Upper lobe of left lung (tissue), 6 donors: ENCODE measurements at places on chromosomes 11 and 22. TPM values are rescaled to one million over a fixed set of nuclear protein-coding genes. Genes with fewer than 3 reads are reported as not detected.
A peak's percentile ranks its signal among the peaks of the same experiment; 100 is the strongest.

GRCh38 chr22:48951836-48952235, 875.8 kb downstream of the BRD1 start:
- no peaks in the 10 kb centered on the region for H3K4me1 ChIP-seq
- no peaks in the 10 kb centered on the region for H3K36me3 ChIP-seq
- no peak overlapping the region for H3K4me3 ChIP-seq
- no peaks in the 10 kb centered on the region for H3K27me3 ChIP-seq
- peak; percentile 17 for DNase-seq

DNA sequence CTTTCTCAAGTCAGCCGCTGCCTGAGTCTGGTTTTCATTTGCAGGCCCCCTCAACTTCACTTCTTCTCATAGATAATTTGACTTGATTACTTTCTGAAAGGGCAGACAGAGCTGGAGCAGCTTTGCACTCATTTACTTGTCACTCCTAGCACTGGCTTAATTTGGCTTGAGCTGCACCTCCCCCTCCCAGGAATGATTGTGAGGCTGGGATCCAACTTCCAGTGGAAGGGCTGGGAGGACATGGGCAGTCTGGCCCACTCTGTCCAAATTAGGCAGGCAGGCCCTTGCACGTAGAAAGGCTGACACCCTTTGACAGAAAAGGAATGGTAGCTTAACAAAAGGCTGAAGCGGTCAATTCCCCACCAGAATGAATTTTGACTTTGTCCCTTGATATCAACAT, 453.9 kb downstream of the ETS1 start:
- DNase-seq = no peak
- no peak overlapping the region for H3K4me3 ChIP-seq
- no peak overlapping the region for H3K27ac ChIP-seq

DNA sequence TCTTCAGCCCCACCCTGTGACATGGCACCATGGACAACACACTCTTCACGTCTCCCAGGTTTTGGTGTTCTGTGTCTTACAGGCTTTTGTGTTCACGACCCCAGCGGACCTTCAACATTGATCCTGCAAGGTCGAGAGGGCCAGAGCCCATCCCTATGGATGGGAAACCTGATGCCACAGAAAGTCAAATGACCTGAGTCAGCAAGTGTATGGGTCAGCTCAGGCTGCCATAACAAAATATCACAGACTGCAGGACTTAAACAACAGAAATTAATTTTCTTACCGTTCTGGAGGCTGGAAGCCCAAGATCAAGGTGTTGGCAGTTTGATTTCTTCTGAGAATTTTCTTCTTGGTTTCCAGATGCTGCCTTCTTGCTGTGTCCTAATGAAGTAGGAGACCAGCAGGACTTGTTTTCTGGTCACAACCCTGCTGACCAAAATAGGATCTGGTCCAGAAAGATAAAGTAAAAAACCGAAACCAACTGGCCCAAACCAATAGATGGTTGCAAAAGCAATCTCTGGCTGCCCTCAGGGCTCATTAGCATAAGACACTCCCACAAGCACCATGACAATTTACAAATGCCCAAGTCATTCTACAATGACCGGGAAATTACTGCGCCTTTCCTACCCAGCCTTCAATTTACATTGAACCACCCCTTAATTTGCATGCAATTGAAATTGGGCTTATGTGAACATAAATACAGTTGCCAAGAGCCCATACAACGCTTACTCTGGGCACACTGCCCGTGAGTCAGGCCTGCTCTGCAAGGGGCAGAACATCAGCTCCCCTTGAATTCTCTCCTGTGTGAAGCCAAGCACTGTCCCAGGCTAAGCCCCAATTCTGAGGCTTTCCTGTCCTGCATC, 113.9 kb downstream of the RPS6KA4 start:
- no peak for DNase-seq
- no peaks in the 10 kb centered on the region for H3K4me1 ChIP-seq
- no peaks in the 10 kb centered on the region for H3K27me3 ChIP-seq
- no peaks in the 10 kb centered on the region for H3K36me3 ChIP-seq
- H3K27ac ChIP-seq = no peak overlapping the region

- no peak for DNase-seq
- no peaks in the 10 kb centered on the region for H3K4me1 ChIP-seq
- H3K4me3 ChIP-seq = no peak overlapping the region
- no peak overlapping the region for H3K27ac ChIP-seq
These were observed 10.5 kb downstream of the SYNGR1 start for GRCh38 chr22:39360242-39360641.

UBQLN3 gene
- total RNA-seq = 1.0 TPM

NCAM1 gene
- 2.1 TPM for total RNA-seq

DNA sequence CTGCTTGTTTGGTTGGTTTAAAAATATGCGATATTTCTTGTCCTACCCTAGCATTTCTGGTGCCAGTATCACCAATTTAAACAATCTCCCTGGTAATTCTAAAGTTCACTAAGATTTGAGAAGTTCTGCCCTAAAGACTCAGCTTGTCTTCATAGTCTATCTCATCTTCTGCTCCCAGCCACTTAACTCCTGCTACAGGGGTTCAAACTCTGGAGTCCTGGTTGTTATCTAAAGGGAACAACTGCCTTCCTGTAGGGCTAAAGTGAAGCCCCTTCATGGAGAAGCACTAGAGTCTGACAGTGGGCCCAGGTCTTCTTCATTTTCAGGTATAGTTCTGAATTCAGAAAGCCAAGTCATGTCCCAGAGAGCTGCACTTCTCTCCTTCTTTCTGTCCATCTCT, 73.2 kb downstream of the CTNND1 start:
- H3K36me3 ChIP-seq = no peaks in the 10 kb centered on the region
- H3K27ac ChIP-seq = no peak overlapping the region
- DNase-seq = no peak
- H3K4me1 ChIP-seq = no peaks in the 10 kb centered on the region
- H3K27me3 ChIP-seq = no peaks in the 10 kb centered on the region
- H3K4me3 ChIP-seq = no peak overlapping the region

DNA sequence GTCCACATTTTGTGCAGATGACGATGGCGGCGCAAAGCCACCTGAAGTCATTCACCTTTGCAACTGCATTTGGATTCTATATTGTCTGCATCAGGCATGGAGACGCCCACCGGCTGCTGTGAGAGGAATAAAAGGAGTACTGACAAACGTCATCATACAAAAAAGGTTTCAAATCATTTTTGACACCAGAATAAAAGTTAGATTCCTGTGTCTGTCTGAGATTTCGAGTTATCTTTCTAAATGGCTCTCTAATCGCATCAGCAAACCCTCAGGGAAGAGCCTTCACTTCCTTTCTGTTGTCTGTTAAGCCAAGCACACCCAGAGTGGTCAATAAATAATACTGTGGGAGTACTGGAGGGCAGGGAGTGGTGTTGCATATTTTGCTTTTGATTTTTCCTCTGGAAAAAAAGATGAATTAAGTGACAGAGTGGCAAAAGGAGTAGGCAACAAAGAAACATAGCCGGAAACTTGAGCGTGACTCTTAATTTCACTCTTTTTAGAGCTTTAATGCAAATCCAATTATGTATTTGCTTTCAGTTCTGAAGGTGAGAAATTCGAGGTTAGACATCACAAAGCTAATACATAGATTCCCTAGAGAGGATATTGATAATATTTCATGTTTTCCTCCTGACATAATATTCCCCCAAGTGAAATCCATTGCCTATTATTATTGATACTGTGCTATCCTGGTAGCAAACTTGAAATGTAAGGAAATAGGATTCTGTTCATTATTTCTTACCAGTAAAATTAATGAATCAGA, 150.8 kb upstream of the MTMR2 start:
- H3K36me3 ChIP-seq = no peaks in the 10 kb centered on the region
- no peak overlapping the region for H3K27ac ChIP-seq
- no peak for DNase-seq
- no peaks in the 10 kb centered on the region for H3K4me1 ChIP-seq

FREY1 gene
- not detected for total RNA-seq

GRCh38 chr11:66904055-66904454, 47.2 kb downstream of the LRFN4 start:
- H3K27ac ChIP-seq = no peak overlapping the region
- no peak overlapping the region for H3K4me3 ChIP-seq
- no peaks in the 10 kb centered on the region for H3K36me3 ChIP-seq
- H3K27me3 ChIP-seq = no peaks in the 10 kb centered on the region

GRCh38 chr11:17751558-17751957, 17.0 kb downstream of the KCNC1 start:
- H3K27me3 ChIP-seq = no peaks in the 10 kb centered on the region
- H3K4me3 ChIP-seq = no peak overlapping the region
- no peaks in the 10 kb centered on the region for H3K4me1 ChIP-seq
- no peak for DNase-seq

DDTL gene
- total RNA-seq = 0.91 TPM

TUB gene
- 2.6 TPM for total RNA-seq

GRCh38 chr11:119110439-119110838, 3.3 kb downstream of the C2CD2L start:
- H3K4me1 ChIP-seq = peaks cover 23% of the 10 kb centered on the region
- H3K27ac ChIP-seq = no peak overlapping the region
- H3K4me3 ChIP-seq = no peak overlapping the region

DNA sequence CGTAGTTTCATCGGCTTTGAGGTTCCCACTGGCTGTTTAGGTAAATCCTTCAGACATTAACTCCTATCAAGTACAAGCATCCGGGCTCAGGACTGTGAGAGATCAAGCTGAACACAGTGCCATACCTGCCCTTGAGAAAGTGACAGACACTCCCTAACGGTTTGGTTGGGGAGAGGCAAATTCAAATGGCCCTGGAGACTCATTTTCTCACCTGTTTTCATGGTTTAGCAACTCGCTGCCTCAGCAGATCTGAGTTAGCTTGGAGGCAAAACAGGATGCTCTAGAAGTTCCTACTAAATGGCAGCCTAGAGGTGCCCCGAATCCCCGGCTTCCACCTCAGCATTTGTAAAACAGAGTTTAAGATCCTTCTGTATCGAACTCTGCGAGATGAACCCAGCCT, 3.6 kb upstream of the FBXO3 start:
- peaks cover 17% of the 10 kb centered on the region for H3K4me1 ChIP-seq
- no peaks in the 10 kb centered on the region for H3K36me3 ChIP-seq
- DNase-seq = no peak
- H3K27me3 ChIP-seq = peaks cover 3% of the 10 kb centered on the region

- no peak for DNase-seq
- H3K4me1 ChIP-seq = peaks cover 23% of the 10 kb centered on the region
- no peaks in the 10 kb centered on the region for H3K36me3 ChIP-seq
- no peaks in the 10 kb centered on the region for H3K27me3 ChIP-seq
These were observed 67.8 kb downstream of the FAM168A start for GRCh38 chr11:73530109-73530508.

LIPT2 gene
- 8.5 TPM for total RNA-seq

GRCh38 chr11:83042964-83043711, 28.6 kb downstream of the RAB30 start:
- DNase-seq = no peak
- no peak overlapping the region for H3K27ac ChIP-seq
- H3K27me3 ChIP-seq = no peaks in the 10 kb centered on the region
- H3K36me3 ChIP-seq = no peaks in the 10 kb centered on the region
- no peak overlapping the region for H3K4me3 ChIP-seq

RFPL3 gene
- not detected for total RNA-seq

DNA sequence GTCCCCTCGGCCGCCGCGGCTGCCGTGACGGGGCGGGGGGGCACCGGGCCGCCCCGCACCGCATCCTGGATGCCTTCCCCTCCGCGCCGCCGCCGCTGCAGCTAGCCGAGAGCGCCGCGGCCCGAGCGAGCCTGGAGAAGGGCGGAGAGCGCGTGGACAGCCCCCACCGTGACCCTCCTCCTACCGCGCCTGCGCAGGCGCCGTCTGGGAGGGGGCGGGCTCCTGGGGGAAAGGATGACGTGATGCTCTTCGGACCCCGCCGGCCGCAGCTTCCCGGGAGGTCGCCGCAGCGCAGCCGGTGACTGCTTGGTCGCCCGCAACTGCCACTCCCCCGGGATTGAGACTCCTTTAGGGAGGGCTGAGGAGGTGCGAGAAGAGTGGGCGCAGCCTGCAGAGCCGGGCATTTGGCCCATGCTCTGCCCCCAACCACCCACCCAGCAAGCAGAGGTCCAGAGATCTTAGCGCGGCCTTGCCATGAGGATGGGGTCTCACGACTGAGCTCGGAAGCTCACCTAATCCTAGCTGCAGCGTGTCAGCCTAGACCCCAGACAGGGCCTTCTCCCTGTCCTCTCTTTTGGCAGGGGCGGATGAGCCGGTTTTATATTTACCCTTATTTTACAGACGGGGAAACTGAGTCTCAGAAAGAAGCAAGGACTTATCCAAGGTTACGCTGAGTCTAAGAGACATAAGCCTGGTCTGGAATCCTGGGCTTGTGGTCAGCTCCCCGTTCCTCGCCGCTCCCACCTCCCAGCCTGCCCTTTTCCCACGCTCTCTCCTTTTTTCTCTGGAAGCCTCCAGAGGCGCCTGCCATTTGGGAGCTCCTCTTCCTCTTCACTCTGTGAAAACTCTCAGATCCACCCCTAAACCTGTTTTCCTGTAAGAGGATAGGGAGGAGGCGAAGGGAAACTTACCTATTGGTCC, at the start of gene DENND5A:
Gene DENND5A (minus strand): TSS at position 140 of the 921 bp plus-strand sequence. CDS start 281 bp downstream, outside the sequence.
- H3K4me1 ChIP-seq = peaks cover 35% of the 10 kb centered on the region
- H3K27ac ChIP-seq = peak within 1 kb of the TSS; percentile 98
- no peaks in the 10 kb centered on the region for H3K36me3 ChIP-seq
- peak; percentile 96 for DNase-seq
- no peaks in the 10 kb centered on the region for H3K27me3 ChIP-seq

CABP7 gene
- total RNA-seq = not detected

PNPLA2 gene
- total RNA-seq = 74.5 TPM

DNA sequence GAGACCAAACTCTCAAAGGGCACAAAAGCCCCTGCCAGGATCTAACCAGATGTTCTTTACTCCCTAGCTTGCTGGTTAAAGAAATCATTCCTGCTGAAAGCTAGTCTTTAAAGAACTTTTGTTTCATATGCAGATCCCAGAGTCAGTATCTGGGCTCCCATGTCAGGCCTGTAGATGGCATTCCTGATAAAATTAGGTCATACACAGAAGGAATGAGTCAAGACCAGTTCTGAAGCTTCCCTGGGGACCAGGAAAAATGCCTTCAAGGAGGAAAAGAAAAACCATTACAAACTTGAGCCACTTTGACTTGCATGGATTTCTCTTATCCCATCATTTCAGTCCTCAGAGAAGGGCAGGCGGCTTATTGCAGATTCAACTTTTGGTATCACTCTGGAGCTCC, 5.9 kb downstream of the DBX1 start:
- no peak overlapping the region for H3K4me3 ChIP-seq
- H3K36me3 ChIP-seq = no peaks in the 10 kb centered on the region
- no peak overlapping the region for H3K27ac ChIP-seq
- no peak for DNase-seq
- H3K27me3 ChIP-seq = peaks cover 18% of the 10 kb centered on the region

SLC22A6 gene
- not detected for total RNA-seq

DNA sequence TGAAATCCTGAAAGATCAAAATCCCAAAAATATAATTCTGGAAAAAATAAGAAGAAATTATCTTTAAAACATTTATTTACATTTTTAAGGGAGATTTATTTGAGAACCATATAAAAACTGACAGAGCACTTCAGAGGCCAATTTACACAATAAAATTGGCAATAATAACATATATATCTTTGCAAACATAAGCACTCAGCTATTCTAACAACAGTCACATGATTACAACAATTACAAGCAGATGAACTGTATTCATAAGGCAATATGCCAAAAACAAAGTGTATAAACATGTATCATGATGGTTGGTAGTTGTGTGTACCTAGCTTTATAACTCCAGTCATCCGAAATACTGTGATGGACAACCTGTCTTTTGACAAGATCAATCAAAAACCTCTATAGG, 17.7 kb upstream of the RASSF10 start:
- H3K4me1 ChIP-seq = no peaks in the 10 kb centered on the region
- H3K27me3 ChIP-seq = no peaks in the 10 kb centered on the region
- H3K36me3 ChIP-seq = no peaks in the 10 kb centered on the region
- no peak overlapping the region for H3K27ac ChIP-seq
